ENCODE measurements at places on chromosomes 1 and 21.

DNA sequence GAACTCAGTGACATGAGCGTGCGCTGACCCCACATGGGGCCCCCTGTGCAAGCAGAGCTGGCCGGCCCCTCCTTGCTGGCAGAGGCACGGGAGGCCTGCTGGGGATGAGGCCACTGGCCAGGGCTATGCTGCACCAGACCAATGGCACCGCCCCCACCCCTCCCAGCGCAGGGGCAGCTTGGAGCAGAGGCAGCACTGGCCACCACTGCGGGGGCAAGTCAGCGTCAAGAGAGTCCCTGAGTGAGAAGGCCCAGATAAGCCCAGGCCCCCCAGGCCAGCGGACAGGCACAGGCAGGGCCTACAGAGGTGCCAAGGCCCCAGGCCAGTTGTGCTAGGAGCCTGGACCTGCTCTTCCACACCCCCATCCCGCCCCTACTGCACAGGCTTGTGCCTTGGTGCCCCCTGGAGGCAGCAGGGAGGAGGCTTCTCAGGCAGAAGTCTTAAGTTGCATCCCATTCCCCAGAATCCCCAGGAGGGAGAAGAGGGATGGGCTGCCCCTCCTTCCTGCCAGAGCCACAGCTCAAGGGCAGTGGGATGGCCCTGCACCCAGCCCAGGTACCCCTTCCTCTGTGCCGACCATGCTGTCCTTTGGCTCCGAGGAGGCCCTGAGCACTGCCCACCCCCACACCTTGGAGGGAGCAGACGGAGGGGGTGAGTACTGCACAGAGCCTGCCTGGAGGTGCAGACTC, 35.8 kb downstream of the EPHX1 start:
- peak; percentile 90 for DNase-seq

- DNase-seq, result no peak
These were observed 513 bp upstream of the HHAT start for GRCh38 chr1:210328032-210328745.

GRCh38 chr1:9181176-9181906, 52.4 kb upstream of the GPR157 start:
- DNase-seq, result peak; percentile 89

DNA sequence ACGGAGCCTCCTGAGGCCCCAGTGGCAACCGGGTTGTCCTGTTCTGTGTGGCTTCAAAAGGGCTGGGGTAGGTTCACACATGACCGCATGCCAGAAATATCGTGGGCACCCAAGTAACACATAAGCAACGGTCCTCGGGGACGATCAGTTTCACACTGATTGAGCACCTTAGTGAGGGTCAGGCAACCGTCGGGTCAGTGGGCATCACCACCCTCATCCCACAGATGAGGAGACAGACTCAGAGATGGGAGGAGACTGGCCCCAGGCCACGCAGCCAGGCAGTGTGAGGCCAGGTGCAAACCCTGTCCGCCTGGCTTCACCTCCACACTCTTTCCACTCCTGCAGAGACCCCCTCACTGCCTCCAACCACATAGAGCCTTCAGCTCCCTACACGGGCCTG, 309.8 kb downstream of the MATN1 start:
- DNase-seq, result no peak

GRCh38 chr1:238141353-238141752, 250.6 kb upstream of the ZP4 start:
- DNase-seq, result no peak

GRCh38 chr1:51656374-51656773, 39.5 kb downstream of the OSBPL9 start:
- DNase-seq, result no peak

- DNase-seq, result no peak
These were observed 20.9 kb downstream of the CA6 start for GRCh38 chr1:8966606-8967005.

DNA sequence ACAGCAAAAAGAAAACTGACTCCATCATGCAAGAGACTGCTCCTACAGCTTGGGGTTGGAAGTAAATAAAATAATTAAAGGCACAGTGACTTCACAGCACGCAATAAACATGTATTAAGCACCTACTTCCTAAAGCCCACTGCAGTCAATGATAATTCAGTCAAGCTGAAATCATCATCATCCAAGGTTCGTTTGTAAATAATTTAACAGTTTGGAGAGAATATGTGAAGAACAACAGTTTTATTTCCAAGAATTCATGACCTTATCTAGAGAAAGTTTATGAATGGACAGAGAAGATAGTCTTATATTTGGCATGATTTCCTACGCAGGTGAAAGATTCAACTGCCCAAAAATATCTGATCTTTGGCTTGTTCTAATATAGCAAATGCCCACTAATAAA, 86.8 kb downstream of the SMYD3 start:
- DNase-seq, result no peak

- DNase-seq, result no peak
These were observed 9.4 kb downstream of the LAPTM5 start for GRCh38 chr1:30748098-30748698.

- DNase-seq, result no peak
These were observed 333.1 kb upstream of the CHRM3 start for GRCh38 chr1:239053279-239053678.

- no peak for DNase-seq
These were observed 171.5 kb upstream of the CAMK1G start for GRCh38 chr1:209412036-209412435.

DNA sequence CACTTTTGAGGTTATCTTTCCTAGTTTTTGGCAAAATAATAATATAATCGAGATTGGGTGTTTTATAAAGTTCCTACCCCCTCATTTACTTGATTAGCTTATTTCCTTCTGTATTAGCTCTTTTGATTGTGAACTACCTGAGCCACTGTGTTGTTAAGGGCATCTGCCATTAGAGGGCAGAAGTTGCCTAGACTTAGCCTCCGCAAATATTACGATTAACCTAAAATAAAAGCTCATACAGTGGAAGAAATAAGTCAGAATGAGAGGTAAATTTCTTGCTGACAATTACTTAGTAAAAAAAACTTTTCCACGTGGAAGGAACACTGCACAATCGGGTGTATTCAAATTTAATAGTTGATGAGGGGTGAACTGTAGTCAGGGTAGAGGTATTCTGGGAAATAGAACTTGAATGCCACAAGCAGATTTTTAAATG, 2.3 kb downstream of the H3-3A start:
- no peak for DNase-seq

GRCh38 chr1:169680377-169681019, 30.9 kb downstream of the SELL start:
- no peak for DNase-seq

- DNase-seq, result no peak
These were observed 31.1 kb downstream of the C1orf21 start for GRCh38 chr1:184417916-184418315.

DNA sequence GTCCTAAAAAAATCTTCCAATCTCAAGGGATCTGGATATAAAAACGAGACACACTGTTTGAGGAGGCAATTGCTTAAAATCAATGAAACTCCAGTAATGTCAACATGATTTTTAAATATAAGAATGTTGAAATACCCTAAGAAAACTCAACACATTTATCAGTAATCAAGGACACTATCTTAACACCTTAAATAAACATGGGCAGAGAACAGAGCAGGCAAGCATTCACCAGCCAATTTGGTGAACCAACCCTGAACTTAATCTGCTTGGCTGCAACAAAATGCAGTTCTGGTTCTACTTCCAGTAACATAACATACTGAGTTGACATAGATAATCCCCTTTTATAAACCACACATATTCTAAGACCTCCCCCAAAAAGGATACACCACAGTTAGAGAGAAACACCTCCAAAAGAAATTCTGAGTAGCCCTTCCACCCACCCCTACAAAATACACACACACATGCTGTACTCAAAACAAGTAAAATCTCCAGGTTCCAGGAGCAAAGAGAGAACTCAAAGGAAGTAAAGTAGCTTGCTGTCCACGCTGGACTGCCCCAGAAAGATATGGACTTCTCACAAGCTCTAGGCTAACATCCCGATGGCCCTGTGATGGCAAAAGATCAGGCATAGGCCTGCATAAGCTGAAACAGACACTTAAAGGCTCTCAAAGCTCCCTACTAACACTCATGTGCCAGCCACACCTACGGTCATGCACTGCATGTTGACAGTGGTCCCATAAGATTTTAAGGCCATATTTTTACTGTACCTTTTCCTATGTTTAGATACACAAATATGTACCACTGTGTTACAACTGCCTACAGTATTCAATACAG, 30.5 kb downstream of the TP53BP2 start:
- DNase-seq, result no peak

DNA sequence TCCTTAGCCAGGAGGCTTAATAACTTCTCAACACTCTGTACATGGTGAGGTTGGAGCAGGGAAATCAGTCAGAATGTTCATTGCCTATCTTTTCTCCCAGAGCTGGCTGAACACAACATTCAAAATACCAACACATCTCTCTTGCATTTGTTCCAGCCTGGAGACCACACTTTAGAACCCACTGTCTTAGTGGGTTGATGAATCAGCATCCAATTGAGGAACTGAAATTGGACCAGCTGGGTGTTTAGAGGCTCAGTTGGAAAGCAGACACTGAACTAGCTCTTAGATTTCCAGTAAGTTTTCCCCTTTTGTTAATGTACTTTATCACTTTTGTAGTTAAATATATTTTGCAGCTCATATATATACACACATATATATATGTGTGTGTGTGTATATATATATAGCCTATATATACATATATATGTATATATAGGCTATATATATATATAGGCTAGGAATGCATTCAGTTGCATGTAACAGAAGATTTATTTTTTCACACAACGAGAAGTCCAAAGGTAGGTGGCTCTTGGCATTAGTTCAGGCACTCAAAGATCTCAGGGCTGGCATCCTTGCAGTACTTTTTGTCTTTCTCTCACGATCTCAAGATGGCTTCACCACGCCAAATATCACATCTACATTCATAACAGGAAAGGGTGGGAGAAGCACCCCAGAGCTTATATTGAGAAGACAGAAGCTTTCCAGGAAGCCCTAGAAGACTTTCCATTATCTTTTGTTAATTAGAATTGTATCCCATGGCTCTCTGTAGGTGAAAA, 35.0 kb upstream of the HUNK start:
- no peak for DNase-seq

DNA sequence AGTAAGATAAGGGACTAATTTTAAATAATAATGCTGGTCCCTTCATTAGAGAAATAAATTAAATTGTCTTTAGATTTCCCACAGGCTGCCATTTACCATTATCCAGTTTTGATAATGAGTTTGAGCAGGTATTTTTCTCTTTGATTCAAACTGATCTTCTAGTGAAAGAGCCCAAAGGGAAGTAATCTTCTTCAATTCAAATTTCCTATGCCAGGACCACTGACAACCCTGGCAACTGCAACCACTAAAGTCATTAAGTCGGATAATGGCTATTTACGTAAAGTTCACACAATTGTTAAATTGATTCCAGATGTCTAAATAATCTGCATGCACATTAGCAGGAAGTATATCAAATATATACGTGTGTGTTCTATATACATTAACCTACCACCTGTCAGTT, 399.3 kb downstream of the PTPRC start:
- DNase-seq, result no peak

GRCh38 chr1:243943671-243944428, 93.8 kb upstream of the AKT3 start:
- no peak for DNase-seq

DNA sequence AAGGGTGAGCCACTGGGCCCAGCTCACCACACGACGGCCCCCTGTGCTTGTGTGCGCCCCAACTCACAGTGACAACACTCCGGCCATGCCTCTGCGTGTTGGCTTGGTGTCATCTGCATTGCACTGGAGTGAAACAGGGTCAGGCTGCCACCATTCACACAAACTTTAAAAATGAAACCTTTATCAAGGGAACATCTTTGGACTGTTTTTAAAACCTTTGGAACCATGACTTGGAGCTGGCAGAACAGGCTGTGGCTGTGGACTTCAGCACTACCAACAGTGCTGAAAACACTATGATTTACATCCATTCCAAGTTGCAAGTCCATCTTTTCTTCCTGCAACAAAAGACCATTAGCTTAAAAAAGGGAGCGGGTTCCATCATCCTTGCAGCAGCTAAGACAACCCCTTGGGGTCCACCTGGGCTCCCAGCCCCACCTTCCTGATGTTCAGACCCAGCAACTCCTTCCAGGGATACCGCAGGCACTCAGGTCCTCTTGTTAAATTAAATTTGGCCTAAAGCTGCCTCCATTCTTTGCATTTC, 25.6 kb downstream of the POFUT2 start:
- DNase-seq, result no peak

DNA sequence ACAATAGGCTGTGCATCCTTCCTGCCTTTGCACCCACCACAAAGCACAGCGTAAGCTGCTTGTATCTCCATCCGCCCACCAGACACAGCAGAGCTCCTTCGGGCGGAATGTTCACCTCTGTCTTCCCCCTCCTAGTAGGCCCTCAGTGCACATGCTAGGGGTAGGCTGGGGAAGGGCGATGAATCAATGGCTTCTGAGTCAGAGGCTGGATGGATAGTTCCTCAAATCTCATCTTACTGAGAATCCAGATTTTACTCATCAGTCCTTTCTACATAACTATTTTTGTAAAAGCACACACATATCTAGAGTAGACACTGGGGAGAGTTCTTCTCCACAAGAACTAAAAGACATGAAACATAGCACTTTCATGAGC, 73.8 kb downstream of the BCAR3 start:
- no peak for DNase-seq

DNA sequence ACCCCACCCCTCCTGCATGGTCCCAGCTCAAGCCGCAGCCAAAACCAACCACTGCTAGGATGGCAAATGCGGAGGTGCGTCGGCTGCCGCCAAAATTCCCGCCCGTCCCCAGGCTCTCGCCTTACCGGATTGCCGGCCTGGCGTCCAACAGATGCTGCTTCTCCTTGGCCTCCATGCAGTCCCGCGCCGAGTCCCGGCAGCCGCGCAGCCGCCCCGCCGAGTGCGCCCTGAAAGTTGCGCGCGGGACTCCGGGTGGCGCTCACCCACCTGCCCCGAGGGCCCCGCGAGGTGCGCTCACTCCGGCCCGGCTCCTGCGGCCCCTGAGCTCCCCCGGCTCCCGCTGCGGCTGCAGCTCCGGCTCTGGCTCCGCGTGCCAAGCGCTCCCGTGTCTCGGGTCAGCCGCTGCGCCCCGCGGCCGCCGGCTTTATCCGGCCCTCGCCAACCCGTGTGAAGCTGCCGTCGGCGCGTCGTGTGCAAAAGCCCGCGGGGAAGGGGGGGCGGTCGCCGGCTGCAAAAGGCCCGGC, at the start of gene SLC30A2:
Gene SLC30A2 (minus strand): TSS at position 397 of the 524 bp plus-strand sequence. CDS start 222 bp downstream, at position 175.
- DNase-seq, result peak; percentile 47

GRCh38 chr1:28804071-28804470, 7.9 kb upstream of the OPRD1 start:
- no peak for DNase-seq

DNA sequence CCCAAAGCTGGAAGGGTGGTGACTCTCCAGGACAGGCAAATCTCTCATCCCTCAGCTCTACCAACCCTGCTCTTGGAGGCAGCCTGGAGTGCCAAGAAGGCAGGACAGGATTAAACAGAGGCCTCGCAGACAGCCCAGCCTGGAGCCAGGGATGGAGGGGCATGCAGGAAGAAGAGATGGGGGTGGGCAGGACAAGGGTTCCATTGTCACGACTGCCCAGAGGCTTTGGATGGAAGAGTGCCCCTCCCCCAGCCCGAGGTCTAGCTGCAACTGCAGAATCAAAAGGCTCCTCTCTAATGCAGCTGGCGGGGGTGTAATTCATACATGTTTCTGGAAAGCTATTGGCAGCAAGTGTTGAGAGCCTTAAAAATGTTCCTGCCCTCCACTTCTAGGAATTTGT, 8.8 kb downstream of the RAB7B start:
- DNase-seq, result peak; percentile 15

- no peak for DNase-seq
These were observed 149.8 kb downstream of the PDE4B start for GRCh38 chr1:65942476-65942875.
